Esophagus squamous epithelium (tissue), 5 donors: ENCODE measurements at places on chromosomes 2 and 18.

DNA sequence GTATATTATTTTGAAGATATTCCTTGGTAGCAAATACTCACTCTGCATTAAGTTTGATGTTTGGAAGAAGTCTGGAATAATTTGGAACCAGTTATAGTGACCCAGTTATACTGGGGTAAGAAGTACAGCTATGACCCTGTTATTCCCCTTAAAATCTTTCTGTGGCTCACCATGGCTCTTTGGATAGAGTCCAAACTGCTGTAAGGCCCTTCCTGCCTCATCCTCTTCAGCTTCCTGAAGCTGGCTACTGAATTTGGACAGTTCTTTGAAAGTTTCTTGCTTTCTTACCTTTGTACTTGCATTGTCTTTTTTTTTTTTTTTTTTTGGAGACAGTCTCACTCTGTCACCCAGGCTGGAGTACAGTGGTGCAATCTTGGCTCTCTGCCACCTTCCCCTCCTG lies 85.6 kb downstream of the ABI2 start:
- H3K27me3 ChIP-seq: no peaks in the 10 kb centered on the region
- peaks cover 20% of the 10 kb centered on the region for H3K4me1 ChIP-seq
- DNase-seq: no peak
- peaks cover 41% of the 10 kb centered on the region for H3K36me3 ChIP-seq
- no peak overlapping the region for H3K27ac ChIP-seq

DNA sequence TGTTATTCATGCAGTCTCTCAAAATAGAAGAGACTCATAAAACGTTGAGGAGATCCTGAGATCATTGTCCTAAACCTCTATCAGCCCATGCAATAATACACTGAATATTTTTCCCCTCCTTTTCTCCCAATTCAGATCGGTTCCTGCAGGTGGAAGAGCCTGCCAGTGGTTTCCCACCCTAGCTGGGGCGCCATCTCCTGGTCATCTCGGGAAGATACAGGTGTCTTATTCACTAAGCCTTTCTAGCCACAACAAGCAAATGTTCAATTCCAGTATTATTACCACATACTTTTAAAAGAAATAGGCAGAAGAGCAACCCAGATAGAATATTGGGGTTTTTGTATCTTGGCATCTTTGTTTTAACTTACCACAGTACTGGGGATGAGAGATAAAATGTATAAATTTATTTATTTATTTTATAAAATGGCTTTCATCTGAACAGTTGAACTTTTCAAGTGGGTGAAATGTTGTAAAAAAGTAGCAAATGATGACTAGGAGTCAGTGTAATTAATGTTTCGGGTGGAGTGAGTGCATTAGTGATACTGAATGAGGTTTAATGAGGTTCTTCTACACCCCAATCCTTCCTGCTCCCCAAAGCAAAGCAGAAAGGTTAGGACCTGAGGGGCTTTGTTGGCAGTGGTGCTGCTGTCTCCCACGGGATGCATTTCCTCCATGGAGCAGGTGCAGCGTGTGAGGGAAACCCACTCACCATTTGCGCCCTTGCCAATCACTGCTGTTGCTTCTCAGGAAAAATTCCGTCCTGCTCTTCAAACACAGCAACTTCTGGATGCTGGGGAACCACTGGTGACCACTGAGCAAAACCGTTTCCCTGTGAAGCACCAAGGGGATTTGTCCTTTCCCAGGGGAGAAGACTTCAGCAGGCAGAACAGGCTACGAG lies 147.1 kb upstream of the FHL2 start:
- no peak overlapping the region for H3K27ac ChIP-seq
- H3K36me3 ChIP-seq: no peaks in the 10 kb centered on the region
- H3K4me3 ChIP-seq: no peak overlapping the region
- no peaks in the 10 kb centered on the region for H3K27me3 ChIP-seq
- DNase-seq: no peak

DNA sequence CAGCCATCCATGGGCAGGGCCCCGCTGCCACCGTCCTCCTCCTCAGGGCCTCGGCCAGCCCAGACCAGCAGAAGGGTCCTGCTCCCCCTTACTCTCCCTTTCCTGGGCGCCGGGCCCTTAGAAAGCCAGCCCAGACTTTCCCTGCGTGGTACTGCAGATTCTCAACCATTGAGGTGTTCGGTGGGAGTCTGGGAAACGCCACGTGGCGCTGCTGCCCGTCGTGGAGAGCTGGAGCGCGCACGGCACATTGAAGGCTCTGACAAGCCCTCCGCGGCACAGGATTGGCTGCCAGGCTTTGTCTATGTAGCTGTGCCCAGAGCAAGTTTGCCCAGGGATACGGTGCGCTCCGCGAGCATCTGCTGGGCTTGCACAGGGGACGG lies 10.4 kb upstream of the KLHL30 start:
- no peaks in the 10 kb centered on the region for H3K36me3 ChIP-seq
- DNase-seq: no peak
- no peak overlapping the region for H3K27ac ChIP-seq
- H3K27me3 ChIP-seq: no peaks in the 10 kb centered on the region

DNA sequence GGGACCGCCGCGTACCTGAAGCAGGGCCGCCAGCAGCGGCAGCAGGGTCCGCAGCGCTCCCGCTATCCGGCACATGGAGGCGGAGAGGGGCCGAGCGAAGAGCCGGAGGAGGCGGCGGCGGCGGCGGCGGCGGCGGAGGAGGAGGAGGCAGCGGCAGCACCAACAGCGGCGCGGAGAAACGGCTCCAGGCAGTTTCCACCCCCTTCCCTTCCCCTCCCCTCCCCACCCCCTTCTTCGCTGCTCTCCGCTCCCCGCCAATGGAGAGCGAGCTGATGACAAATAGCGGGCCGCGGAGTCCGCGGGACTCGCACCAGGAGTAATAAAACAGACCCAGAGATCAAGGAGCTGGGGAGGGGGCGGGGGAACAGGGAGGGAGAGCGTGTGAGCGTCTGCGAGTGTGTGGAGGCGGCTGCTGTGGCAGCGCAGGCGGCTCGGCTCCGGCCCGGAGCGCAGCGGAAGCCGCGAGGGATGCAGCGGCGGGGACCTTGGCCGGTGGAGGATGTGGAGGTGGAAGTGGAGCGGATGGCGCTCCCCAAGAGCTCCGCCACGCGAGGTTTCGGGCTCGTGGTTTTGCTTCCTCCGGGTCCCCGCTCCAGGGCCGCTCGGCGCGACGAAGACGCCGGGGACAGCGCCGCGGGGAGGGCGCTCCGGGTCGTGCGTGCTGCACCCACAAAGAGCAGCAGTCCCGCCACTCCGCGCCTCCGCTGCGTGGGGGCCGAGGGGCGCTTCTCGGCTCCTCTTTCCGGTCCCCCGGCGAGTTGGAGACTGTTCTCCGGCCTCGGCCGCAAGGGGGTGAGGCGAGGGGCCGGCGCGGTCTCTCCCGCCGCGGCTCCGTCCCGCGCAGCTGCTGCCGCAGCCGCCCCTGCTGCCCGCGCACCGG lies at the start of gene CDH2:
TSS of gene CDH2 (minus strand) at position 183 of the 880 bp plus-strand sequence. CDS start at position 75, 108 bp downstream.
- no peak within 1 kb of the TSS for H3K27ac ChIP-seq
- peaks cover 90% of the 10 kb centered on the region for H3K27me3 ChIP-seq
- H3K36me3 ChIP-seq: no peaks in the 10 kb centered on the region
- no peak for DNase-seq
- peak within 1 kb of the TSS; percentile 33 for H3K4me3 ChIP-seq
- H3K4me1 ChIP-seq: peaks cover 34% of the 10 kb centered on the region

GRCh38 chr2:113755035-113755834 lies 1.2 kb downstream of the SLC35F5 start:
- peaks cover 16% of the 10 kb centered on the region for H3K4me1 ChIP-seq
- no peak for DNase-seq
- H3K27ac ChIP-seq: peak overlapping the region; percentile 97
- H3K4me3 ChIP-seq: peak overlapping the region; percentile 89
- no peaks in the 10 kb centered on the region for H3K36me3 ChIP-seq

DNA sequence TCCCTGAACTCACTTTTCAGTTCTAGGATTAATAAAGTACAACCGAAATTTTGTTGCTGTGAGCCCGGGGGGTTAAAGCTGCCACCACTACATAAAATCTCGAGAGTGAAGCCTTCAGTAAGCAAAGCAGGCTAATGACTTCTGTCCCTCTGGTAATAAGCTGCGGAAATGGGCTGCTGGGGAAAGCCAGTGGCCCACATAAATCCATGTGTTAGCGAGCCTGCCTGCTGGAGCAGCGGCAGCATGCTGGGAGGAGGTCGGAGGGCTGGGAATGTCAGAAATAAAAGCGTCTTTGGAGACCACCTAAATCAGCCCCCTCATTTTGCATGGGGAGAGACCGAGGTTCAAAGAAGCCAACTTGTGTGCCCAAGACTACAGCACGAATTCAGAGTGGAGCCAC lies 371.7 kb downstream of the TNS1 start:
- H3K27ac ChIP-seq: no peak overlapping the region
- H3K4me1 ChIP-seq: no peaks in the 10 kb centered on the region
- DNase-seq: no peak
- no peaks in the 10 kb centered on the region for H3K36me3 ChIP-seq
- no peak overlapping the region for H3K4me3 ChIP-seq

- no peak overlapping the region for H3K4me3 ChIP-seq
- no peak overlapping the region for H3K27ac ChIP-seq
- no peaks in the 10 kb centered on the region for H3K4me1 ChIP-seq
- no peaks in the 10 kb centered on the region for H3K27me3 ChIP-seq
- no peaks in the 10 kb centered on the region for H3K36me3 ChIP-seq
Observed at GRCh38 chr2:215299337-215299859, 12.5 kb upstream of the ATIC start.

DNA sequence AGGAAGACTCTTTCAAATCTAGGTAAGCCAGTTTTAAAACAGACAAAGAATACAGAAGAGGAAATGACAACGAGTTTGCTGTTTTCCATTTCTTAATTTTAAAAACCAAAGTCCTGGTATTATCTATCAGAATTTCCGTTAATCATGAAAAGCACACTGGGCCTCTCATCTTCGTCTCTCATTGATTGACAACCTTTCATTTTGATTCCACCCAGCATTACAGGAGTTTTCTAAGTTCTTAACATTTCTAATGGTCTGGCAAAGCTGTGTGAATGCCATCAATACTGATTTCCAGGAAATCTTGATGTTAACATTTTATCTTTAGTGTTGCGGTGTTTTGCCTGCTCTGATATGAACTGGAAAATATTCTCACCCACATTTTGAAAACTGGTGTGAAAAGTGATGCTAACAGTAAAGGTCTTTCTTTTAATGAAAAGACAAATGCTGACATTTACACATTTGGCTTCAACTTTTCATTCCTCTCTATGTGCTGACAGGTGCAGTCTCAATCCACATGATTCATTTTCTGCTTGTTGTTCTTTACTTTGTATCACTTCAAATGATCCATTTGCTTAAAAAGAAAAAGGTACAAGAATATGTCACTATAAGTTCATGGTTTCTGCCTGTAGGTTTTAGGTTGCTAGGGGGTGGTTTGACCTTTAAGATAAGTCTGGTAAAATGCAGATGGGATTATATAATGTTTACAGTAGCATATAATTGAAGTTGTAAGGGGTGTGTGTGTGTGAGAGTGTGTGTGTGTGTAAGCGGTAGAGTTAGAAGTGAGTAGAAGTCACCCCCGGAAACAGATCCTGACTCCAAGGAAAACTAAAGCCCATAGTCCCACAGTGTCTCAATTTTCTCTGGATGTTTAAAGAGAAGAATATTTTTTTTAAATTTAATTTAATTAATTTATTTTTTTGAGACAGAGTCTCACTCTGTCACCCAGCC lies 29.5 kb downstream of the SCYGR8 start:
- no peak overlapping the region for H3K4me3 ChIP-seq
- H3K4me1 ChIP-seq: no peaks in the 10 kb centered on the region
- H3K27me3 ChIP-seq: no peaks in the 10 kb centered on the region
- no peak for DNase-seq

GRCh38 chr2:171547256-171547655 lies 25.0 kb downstream of the CYBRD1 start:
- H3K27me3 ChIP-seq: no peaks in the 10 kb centered on the region
- no peak for DNase-seq
- H3K36me3 ChIP-seq: no peaks in the 10 kb centered on the region

DNA sequence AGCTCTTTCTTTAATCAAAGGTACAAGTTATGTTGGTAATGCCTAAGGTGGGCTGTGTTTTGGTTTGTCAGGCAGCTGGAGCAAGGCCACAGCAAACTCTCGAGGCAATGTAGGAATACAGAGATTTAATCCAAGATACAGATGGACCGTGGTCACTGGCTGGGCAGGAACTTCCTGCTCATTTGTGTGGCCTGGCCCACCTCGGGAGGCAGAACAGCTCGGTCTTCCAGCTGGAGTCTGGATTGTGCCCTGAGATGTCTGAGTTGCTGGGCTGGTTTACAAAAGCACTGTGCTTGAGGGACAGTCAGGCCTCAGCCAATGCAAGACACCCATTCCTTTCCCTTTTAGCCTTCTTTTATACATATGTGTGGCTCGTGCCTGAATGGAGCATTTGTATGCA lies 506.1 kb upstream of the SALL3 start:
- no peaks in the 10 kb centered on the region for H3K36me3 ChIP-seq
- H3K27me3 ChIP-seq: no peaks in the 10 kb centered on the region
- H3K27ac ChIP-seq: no peak overlapping the region
- DNase-seq: no peak
- H3K4me3 ChIP-seq: no peak overlapping the region

DNA sequence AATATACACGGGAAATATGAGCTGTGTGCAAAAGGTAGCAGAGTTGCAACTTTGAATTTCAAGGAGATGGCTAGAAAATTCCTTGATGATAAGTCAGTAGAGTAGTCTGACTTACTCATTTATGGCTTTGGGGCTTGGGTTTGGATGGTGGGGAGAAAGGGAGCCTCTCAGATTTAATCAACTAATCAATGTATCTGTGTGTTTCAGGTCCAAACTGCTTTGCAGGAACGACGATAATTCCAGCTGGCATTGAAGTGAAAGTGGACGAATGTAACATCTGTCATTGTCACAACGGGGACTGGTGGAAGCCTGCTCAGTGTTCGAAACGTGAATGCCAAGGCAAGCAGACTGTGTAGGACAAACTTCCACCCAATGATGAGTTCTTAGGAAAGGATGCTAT lies 164.6 kb downstream of the VWC2L start:
- H3K27ac ChIP-seq: no peak overlapping the region
- DNase-seq: no peak
- no peaks in the 10 kb centered on the region for H3K27me3 ChIP-seq
- no peak overlapping the region for H3K4me3 ChIP-seq
- no peaks in the 10 kb centered on the region for H3K36me3 ChIP-seq

DNA sequence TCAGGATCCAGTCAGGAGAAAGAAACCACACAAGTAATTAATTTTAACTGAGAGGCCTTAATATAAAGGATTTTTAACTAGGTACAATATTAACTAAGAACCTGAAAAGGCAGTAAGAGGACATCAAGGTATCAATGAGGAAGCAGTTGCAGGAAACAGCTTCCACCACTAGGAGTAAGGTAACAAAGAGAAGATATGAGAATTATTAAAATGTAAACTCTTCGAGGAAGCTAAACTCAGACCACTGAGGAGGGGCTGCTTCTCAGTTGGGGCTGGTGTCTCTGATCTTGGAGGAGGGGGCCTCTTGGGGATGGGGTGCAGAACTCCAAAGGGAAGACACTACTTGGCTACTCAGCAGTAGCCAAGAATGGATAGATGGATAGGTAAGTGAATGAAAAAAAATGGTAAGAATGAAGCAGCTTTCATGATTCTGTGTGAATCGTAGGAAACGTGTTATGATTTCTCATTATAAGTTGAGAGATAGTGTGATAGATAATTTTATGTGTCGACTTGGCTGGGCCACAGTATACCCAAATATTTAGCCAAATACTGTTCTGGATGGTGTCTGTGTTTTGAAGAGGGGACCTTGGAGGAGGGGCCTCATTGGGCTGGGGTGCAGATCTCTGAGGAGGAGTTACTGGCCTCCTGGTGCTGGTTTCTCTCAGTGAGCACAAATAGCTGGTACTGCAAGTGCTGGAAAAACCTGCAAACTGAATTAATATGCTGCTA lies 547.7 kb upstream of the LRRTM1 start:
- no peak overlapping the region for H3K27ac ChIP-seq
- H3K36me3 ChIP-seq: no peaks in the 10 kb centered on the region

- H3K27ac ChIP-seq: no peak overlapping the region
- H3K36me3 ChIP-seq: no peaks in the 10 kb centered on the region
- no peaks in the 10 kb centered on the region for H3K4me1 ChIP-seq
- no peak overlapping the region for H3K4me3 ChIP-seq
- H3K27me3 ChIP-seq: no peaks in the 10 kb centered on the region
Observed at GRCh38 chr2:187079901-187080300, 230.9 kb upstream of the ZSWIM2 start.
